ENCODE measurements at places on chromosomes 4 and X. TPM values are rescaled to one million over a fixed set of nuclear protein-coding genes. Genes with fewer than 3 reads are reported as not detected.

DNA sequence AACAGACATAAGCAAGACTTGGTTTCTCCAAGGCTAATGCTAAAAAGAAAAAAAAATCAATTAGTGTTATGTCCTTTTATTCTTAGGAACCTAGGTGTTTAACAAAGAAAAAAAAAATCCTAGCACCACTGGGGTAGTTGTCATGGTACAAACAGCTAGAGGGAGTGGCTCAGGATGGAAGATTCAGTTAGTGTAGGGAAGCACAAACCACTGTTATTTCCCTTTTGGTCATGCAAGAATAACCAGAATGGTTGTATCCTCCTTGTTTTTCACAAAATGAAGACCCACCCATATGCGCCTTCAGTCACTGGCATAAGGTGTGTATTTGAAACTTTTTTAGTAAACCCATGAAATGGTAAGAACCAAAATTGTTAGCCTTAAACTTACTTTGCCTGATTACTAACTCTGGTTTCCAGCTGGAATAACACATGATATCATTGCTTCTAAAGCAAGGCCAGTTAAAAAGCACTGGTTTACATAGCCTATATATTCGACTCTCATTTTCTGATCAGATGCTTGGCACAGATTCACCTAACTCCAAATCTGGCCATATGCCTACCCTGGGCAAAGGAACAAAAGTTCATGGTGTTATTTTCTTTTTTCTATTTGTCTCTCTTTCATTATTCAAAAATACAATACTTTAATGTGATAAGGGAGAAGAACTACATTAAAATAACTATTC, 132.6 kb downstream of the SCFD2 start:
- no peak overlapping the region for H3K27ac ChIP-seq
- no peaks in the 10 kb centered on the region for H3K27me3 ChIP-seq

GRCh38 chr4:2689825-2690700, 66.1 kb downstream of the TNIP2 start:
- H3K27ac ChIP-seq, result peak overlapping the region; percentile 66
- H3K4me3 ChIP-seq, result no peak overlapping the region
- no peaks in the 10 kb centered on the region for H3K27me3 ChIP-seq
- peaks cover 40% of the 10 kb centered on the region for H3K4me1 ChIP-seq
- H3K36me3 ChIP-seq, result peaks cover 26% of the 10 kb centered on the region
- peak; percentile 51 for DNase-seq

DNA sequence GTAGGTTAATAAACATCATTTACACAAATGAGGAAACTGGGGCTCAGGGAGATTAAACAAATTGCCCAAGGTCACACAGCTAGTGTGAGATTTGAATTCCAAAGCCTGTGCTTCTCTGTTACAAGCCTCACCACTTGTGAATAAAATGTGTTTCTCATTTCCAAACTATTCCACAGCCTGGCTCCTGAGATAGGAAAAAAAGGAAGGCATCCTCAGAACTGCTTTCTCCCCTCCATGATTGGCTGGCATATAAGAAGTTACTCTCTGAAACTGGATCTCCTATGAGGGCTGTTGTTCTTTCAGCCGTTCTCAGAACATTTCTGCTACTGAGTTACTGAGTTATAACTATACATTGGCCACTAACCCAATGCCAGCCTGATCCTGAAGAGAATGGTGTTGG, 237.9 kb downstream of the MAML3 start:
- no peak for DNase-seq
- peaks cover 3% of the 10 kb centered on the region for H3K27me3 ChIP-seq
- no peak overlapping the region for H3K27ac ChIP-seq
- no peak overlapping the region for H3K4me3 ChIP-seq

GAGE13 gene
- not detected for total RNA-seq

GRCh38 chr4:177568931-177569330, 126.7 kb upstream of the AGA start:
- no peaks in the 10 kb centered on the region for H3K36me3 ChIP-seq
- no peak overlapping the region for H3K4me3 ChIP-seq
- no peak overlapping the region for H3K27ac ChIP-seq
- DNase-seq, result no peak
- no peaks in the 10 kb centered on the region for H3K4me1 ChIP-seq

DNA sequence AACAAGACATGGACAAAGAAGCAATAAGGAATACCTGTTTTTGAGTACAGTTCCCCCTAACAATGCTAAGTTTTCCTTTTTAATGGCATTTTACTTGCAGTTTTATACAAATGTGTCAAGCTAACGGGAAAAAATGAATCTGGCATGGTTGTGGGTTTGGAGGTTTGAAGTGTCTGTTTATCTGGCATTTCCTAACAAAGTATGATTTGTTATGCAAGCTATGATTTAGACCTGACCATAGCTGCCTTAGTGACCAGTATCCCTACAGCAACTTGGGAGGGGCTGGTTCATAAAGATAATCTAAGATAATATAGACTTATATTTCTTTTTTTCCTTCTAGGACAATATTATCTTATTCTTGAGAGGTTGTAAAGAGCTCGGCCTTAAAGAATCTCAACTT, 60.6 kb downstream of the LIMCH1 start:
- DNase-seq, result no peak
- H3K27ac ChIP-seq, result no peak overlapping the region
- no peaks in the 10 kb centered on the region for H3K27me3 ChIP-seq
- H3K4me3 ChIP-seq, result no peak overlapping the region

- H3K27me3 ChIP-seq, result peaks cover 3% of the 10 kb centered on the region
- no peaks in the 10 kb centered on the region for H3K4me1 ChIP-seq
- H3K27ac ChIP-seq, result no peak overlapping the region
- H3K36me3 ChIP-seq, result no peaks in the 10 kb centered on the region
- H3K4me3 ChIP-seq, result no peak overlapping the region
These were observed 18.6 kb upstream of the SETD7 start for GRCh38 chr4:139574641-139575040.

- DNase-seq, result no peak
- peak overlapping the region; percentile 99 for H3K27ac ChIP-seq
- H3K27me3 ChIP-seq, result no peaks in the 10 kb centered on the region
- H3K4me1 ChIP-seq, result peaks cover 50% of the 10 kb centered on the region
These were observed 38.4 kb upstream of the STS start for GRCh38 chrX:7109049-7109531.

UPF3B gene
- 14.4 TPM for total RNA-seq

DNA sequence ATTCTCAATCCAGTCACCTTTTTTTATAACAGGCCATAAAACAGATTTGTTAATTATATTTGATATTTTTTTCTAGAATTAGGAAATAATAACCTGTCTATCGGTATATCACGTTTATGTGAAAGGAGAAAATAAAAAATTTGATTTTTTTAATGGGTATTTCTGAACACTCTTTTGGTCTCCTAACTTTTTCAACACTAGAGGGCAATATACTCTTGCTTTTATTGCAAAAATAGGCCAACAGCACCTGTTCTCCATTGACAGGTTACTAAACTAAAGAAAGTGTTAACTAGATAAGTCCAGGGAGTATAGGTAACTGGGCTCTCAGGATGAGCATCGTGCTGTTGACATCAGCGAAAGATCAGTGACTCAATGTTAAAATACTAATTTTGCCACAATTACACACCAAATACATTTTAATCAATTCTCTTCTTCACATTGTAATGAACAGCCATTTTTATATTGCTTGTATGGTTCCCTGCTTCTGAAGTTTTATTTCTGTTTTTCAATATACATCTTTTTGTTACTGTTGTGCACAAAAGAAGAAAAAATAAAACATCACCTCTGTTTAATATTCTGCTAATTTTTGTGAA, 22.8 kb downstream of the NDST4 start:
- no peaks in the 10 kb centered on the region for H3K4me1 ChIP-seq
- no peak for DNase-seq
- H3K27ac ChIP-seq, result no peak overlapping the region
- H3K36me3 ChIP-seq, result no peaks in the 10 kb centered on the region
- no peak overlapping the region for H3K4me3 ChIP-seq

CXCL11 gene
- not detected for total RNA-seq

NXF2 gene
- not detected for total RNA-seq

DNA sequence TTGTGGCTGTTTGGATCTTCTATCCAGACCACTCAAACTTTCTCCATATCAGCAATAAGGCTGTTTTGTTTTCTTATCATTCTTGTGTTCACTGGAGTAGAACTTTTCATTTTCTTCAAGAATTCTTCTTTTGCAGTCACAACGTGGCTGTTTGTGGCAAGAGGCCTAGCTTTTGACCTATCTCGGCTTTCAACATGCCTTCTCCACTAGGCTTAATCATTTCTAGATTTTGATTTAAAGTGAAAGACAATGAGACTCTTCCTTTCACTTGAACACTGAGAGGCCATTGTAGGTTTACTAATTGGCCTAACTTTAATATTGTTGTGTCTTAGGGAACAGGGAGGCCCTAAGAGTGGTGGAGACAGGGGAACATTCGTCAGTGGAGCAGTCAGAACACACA, 19.1 kb downstream of the FGF2 start:
- no peaks in the 10 kb centered on the region for H3K36me3 ChIP-seq
- H3K4me3 ChIP-seq, result no peak overlapping the region
- no peaks in the 10 kb centered on the region for H3K27me3 ChIP-seq
- 0 out of 2 replicates have a peak, but pooled peaks cover 2% of the 10 kb centered on the region for H3K4me1 ChIP-seq
- H3K27ac ChIP-seq, result no peak overlapping the region

GRCh38 chr4:70901984-70902576, at the start of gene MOB1B:
MOB1B (plus strand) TSS chr4:70902369; CDS start chr4:70902537, 168 bp downstream.
- peak within 1 kb of the TSS; percentile 53 for H3K27ac ChIP-seq
- H3K4me1 ChIP-seq, result no peaks in the 10 kb centered on the region
- no peaks in the 10 kb centered on the region for H3K27me3 ChIP-seq
- peak; percentile 34 for DNase-seq
- peak within 1 kb of the TSS; percentile 99 for H3K4me3 ChIP-seq
- no peaks in the 10 kb centered on the region for H3K36me3 ChIP-seq

MAGEA4 gene
- total RNA-seq, result not detected

- H3K27me3 ChIP-seq, result no peaks in the 10 kb centered on the region
- no peak overlapping the region for H3K4me3 ChIP-seq
- H3K4me1 ChIP-seq, result no peaks in the 10 kb centered on the region
- H3K36me3 ChIP-seq, result no peaks in the 10 kb centered on the region
- no peak overlapping the region for H3K27ac ChIP-seq
- no peak for DNase-seq
These were observed 726.0 kb downstream of the GRID2 start for GRCh38 chr4:93029769-93030168.

GRCh38 chr4:26302031-26302899, 18.5 kb upstream of the RBPJ start:
- H3K27ac ChIP-seq, result no peak overlapping the region
- no peak for DNase-seq
- no peaks in the 10 kb centered on the region for H3K27me3 ChIP-seq

MAGEA10 gene
- not detected for total RNA-seq

RAB41 gene
- not detected for total RNA-seq

CLIC2 gene
- 27.5 TPM for total RNA-seq

GRCh38 chr4:148254621-148255343, 187.4 kb downstream of the NR3C2 start:
- no peak for DNase-seq
- no peak overlapping the region for H3K4me3 ChIP-seq
- no peak overlapping the region for H3K27ac ChIP-seq
- no peaks in the 10 kb centered on the region for H3K4me1 ChIP-seq
- H3K27me3 ChIP-seq, result no peaks in the 10 kb centered on the region

LDOC1 gene
- not detected for total RNA-seq

DNA sequence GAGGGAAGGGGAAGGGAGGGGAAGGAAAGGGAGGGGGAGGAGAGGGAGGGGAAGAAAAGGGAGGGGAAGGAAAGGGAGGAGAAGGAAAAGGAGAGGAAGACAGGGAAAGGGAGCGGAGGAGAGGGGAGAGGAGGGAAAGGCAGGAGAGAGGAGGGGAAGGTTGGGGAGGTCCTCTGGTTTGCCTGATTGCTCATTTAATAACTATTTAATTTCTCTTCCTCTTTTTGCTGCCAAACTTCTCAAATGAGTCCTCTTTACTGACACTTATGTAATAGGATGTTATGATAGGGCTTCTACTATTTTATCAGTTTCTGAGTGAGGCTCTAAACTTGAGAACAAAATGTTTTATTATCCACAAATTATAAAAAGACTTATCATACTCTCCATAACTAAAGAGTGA, 35.4 kb upstream of the PPA2 start:
- peaks cover 8% of the 10 kb centered on the region for H3K4me1 ChIP-seq
- H3K27me3 ChIP-seq, result no peaks in the 10 kb centered on the region
- no peak overlapping the region for H3K4me3 ChIP-seq
- no peaks in the 10 kb centered on the region for H3K36me3 ChIP-seq
- H3K27ac ChIP-seq, result no peak overlapping the region
- DNase-seq, result peak; percentile 20

NUDT9 gene
- 9.8 TPM for total RNA-seq

DNA sequence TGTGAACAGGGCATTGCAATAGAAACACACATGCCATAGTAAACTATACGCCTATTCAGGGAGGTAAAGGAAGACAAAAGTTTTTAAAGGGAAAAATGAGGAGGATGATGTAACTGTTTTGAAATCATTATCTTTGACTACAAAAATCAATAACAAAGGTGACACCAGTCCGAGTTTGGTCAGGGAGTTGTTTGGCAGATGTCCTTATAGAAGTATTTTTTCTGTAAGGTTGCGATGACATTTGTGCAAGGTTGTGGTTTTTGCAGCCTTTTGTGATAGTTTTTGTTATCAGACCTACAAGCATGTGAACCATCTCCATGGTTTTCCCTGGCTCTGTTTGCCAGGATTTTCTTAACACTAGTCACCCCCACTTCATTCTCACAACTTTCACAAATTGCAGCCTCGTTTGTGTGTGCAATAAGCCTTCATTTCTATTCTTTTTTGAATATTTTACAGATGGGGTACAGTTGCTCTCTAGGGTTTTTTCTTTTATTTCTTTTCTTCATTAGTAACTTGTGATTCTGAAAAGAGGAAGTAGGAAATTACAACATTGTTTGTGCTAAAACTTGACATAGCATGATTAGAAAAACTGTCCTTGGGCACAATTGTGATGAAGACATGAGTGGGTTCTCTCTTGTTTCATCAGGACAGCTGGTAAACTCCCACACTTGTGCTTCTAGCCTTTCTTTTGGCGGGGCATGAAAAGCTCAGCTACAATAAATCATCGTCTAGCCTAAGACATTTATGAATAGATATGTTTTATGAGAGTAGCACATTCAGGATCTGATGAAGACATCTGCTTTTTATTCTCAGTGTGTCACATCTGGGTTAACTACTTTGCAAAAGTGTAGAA, 60.2 kb upstream of the PNPLA4 start:
- H3K27me3 ChIP-seq, result no peaks in the 10 kb centered on the region
- no peak overlapping the region for H3K4me3 ChIP-seq
- DNase-seq, result peak; percentile 26
- no peaks in the 10 kb centered on the region for H3K4me1 ChIP-seq

DNA sequence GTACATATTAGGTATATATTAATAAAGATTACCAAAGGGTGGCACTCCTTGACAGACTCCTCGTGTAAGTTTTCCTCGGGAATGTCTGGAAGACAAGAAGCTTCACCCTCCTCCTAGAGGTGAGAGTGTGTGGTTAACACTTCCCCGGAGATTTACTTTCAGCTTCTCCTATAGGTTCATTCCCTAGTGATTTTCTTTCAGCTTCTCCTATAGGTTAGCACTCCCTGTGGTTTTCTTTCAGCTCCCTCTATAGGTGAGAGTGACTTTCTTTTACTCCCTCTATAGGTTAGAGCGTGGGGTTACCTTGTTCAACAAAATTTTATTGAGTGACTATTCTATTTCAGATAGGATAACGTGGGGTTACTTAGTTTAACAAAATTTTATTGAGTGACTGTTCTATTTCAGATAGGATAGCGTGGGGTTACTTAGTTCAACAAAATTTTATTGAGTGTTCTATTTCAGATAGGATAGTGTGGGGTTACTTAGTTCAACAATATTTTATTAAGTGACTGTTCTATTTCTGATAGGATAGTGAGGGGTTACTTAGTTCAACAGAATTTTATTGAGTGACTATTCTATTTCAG, 106.0 kb upstream of the PLAC1 start:
- H3K36me3 ChIP-seq, result no peaks in the 10 kb centered on the region
- H3K4me3 ChIP-seq, result no peak overlapping the region
- no peaks in the 10 kb centered on the region for H3K4me1 ChIP-seq
- H3K27ac ChIP-seq, result no peak overlapping the region

GRCh38 chrX:72016881-72017783, 106.5 kb downstream of the NHSL2 start:
- no peaks in the 10 kb centered on the region for H3K27me3 ChIP-seq
- no peak for DNase-seq
- H3K4me1 ChIP-seq, result peaks cover 9% of the 10 kb centered on the region

LRIT3 gene
- total RNA-seq, result not detected

Data from GM12878 (cell line).